ENCODE measurements at places on chromosomes 1 and 21. TPM values are rescaled to one million over a fixed set of nuclear protein-coding genes. Genes with fewer than 3 reads are reported as not detected.

HSD3B2 gene
- total RNA-seq: not detected

CAPN9 gene
- total RNA-seq: not detected

PLA2G2D gene
- total RNA-seq: not detected

KCND3 gene
- total RNA-seq: 0.31 TPM

DMBX1 gene
- total RNA-seq: not detected

PRELP gene
- not detected for total RNA-seq

CRP gene
- total RNA-seq: 0.42 TPM

OR2L13 gene
- 0.21 TPM for total RNA-seq

OPTC gene
- not detected for total RNA-seq

DBT gene
- total RNA-seq: 4.2 TPM

SLC1A7 gene
- total RNA-seq: 0.94 TPM

GUCA2B gene
- not detected for total RNA-seq

LAMC2 gene
- total RNA-seq: not detected

MPZ gene
- 1.0 TPM for total RNA-seq

CFHR1 gene
- not detected for total RNA-seq

CHI3L1 gene
- 0.94 TPM for total RNA-seq

LRRN2 gene
- total RNA-seq: not detected

CD1D gene
- 13.9 TPM for total RNA-seq
